Effector memory CD4-positive, alpha-beta T cell (primary cell): ENCODE measurements at places on chromosomes 2 and 18.

- no peak for DNase-seq
Measured at GRCh38 chr2:214255046-214255445, 155.8 kb upstream of the VWC2L start.

GRCh38 chr2:236685979-236686520 is 116.4 kb downstream of the ACKR3 start:
- DNase-seq, result no peak

- DNase-seq, result no peak
Measured at GRCh38 chr2:44103639-44104038, 65.0 kb upstream of the PPM1B start.

DNA sequence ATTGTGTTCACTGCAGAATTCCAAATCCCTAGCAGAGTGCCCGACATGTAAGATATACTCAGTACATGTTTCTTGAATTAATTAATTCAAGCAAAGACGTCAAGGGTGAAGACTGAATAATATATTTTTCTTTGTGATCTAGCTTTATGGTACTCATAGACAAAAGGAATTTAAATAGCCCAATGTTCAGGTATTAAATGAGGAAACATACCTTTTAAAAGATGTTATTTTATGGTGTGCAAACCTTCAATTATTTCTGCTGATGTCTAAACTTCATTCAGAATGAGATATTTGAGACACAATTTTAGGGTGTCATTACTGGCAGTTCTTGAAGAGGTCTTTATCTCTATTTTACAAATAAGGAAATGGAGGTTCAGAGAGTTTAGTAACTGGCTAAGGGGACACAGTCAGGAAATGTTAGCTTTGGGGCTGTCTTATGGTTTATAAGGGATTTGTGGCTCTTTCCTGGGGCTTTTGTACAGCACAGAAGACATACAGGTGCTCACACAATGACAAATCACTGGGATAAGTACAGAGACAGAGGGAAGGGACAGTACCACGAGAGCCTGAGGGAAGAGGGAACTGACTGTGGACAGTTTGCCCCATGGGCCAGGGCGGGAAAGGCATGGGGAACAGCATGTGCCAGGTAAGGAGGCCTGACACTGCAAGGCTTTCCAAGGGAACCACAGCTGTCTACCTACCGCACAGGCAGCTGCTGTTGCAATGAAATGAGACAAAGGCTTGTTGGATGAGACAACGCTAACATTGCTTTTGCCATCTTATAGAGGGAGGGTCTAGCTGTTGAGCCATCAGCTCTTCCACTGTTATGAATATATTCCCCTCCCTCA is 155.3 kb downstream of the DDX1 start:
- DNase-seq, result no peak

DNA sequence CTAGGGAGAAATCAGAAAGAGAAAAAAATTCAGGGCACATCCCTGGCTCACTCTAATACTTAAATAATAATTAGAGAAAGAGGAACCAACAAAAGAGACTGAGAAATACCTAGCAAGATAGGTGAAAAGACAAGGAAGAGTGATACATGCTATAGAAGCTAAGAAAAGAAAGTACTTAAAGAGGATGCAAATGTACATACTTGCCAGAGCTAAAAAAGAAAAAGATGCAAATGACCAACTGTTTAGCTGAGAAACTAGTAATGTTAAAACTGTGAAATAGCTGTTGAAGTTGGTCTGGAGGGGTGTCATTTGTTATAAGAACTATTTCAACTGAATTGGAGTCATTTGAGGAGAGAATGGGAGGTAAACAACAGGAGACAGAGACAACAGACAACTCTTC is 412.2 kb downstream of the SPAG16 start:
- no peak for DNase-seq

DNA sequence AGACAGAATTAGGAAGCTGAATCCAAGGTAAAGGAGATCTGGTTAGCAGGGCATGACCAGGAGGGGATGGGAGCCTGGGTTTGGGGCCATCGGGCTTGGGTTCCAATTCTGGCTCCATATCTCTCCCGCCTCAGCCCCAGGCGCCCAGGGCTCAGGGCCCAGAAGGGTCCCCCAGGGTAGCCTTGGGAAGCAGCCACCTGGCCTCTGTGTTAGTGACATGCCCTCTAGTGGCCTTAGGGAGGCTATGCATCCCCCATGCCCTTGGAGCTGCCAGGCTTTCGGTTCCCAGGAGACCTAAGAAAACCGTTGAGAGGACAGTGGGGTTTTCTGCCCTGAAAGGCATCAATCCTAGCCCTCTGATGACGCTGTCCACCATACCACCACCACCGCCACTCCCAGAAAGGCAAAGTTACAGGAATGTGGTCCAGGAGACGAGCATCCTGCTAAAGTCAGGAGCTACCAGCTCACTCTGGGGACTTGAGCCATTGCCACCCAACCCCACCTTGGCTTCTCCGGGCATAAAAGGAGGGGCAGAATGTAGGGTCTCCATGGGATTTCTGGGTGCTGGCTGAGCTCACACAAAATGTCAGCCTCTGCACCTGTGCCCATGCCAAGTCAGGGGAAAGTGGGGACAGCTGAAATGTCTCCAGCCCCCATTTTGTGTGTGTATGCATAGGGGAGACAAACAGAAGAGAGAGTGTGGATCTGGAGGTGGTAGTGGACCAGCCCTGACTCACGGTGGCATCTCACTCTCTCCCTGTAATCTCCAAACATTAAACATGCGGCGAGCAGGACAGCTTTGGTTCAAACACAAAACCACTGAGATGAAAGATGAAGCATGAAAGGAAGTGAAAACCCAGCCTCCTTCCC is 56.5 kb downstream of the EMX1 start:
- no peak for DNase-seq
